ENCODE measurements at places on chromosomes 3 and 15.

DNA sequence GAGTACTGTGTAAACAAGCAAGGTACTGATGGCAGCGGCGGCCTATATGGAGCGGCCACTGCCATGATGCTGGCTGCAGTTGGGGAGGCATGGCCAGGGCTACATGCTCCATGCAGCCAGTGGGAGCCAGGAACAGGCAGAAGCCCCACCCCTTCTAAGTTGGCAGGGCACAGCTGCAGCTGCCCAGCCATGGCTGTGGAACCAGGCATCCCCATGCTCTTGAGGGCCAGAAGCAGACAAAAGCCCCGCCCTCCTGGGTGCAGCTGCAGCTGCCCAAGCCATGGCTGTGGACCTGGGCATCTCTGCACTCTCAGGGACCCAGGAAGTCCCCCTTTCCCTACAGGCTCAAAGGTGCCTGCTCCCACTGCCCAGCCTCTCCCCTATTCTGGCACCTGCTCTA lies 150.9 kb downstream of the FMN1 start:
- no peak overlapping the region for H3K27ac ChIP-seq
- H3K4me1 ChIP-seq = peaks cover 3% of the 10 kb centered on the region
- no peak for DNase-seq
- no peaks in the 10 kb centered on the region for H3K27me3 ChIP-seq

DNA sequence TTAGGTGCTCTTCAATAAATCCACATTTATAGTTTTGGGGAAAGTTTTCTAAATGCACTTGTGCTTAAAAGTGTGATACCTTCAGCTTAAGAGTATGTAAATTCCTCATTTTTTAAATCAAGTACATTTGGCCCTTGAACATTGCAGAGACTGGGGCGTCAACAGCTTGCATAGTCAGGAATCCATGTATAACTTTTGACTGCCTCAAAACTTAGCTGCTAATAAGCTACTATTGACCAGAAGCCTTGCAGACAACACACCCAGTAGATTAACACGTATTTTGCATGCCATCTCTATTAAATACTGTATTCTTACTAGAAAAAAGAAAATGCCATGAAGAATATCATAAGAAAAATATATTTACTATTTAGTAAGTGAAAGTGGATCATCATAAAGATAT lies 1211.8 kb upstream of the ALCAM start:
- H3K27me3 ChIP-seq = no peaks in the 10 kb centered on the region
- no peak overlapping the region for H3K4me3 ChIP-seq
- H3K36me3 ChIP-seq = no peaks in the 10 kb centered on the region
- H3K27ac ChIP-seq = no peak overlapping the region

- DNase-seq = no peak
- H3K27me3 ChIP-seq = no peaks in the 10 kb centered on the region
- H3K36me3 ChIP-seq = no peaks in the 10 kb centered on the region
- H3K4me1 ChIP-seq = peaks cover 40% of the 10 kb centered on the region
- no peak overlapping the region for H3K27ac ChIP-seq
Measured at GRCh38 chr15:35671197-35671596, 125.2 kb upstream of the DPH6 start.

GRCh38 chr3:36852071-36852470 lies 87.7 kb upstream of the DCLK3 start:
- peaks cover 39% of the 10 kb centered on the region for H3K36me3 ChIP-seq
- H3K27ac ChIP-seq = no peak overlapping the region
- H3K27me3 ChIP-seq = no peaks in the 10 kb centered on the region
- no peak overlapping the region for H3K4me3 ChIP-seq

DNA sequence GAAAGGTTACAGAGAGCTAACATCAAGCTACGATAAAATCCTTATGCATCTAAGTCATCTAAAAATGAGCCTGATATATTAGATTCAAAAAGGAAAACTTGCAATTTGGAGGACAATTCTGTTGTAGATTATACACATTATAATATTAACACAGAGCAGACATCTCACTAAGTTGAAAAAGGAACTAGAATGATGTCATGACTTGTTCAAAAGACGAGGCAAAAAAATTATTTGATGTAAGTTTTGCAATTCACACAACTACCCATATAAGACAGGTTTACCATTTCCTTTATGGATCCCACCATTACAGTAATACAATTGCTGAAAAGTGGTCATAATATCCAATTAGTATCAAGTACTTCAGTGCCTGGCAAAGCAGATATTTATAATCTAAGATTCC lies 15.9 kb downstream of the SATB1 start:
- no peak overlapping the region for H3K27ac ChIP-seq
- no peaks in the 10 kb centered on the region for H3K36me3 ChIP-seq
- H3K4me1 ChIP-seq = peaks cover 2% of the 10 kb centered on the region
